SK-N-SH treated with all-trans-retinoic acid at 6 μM for 48 hours (cell line): ENCODE measurements at places on chromosomes 4 and X.

DNA sequence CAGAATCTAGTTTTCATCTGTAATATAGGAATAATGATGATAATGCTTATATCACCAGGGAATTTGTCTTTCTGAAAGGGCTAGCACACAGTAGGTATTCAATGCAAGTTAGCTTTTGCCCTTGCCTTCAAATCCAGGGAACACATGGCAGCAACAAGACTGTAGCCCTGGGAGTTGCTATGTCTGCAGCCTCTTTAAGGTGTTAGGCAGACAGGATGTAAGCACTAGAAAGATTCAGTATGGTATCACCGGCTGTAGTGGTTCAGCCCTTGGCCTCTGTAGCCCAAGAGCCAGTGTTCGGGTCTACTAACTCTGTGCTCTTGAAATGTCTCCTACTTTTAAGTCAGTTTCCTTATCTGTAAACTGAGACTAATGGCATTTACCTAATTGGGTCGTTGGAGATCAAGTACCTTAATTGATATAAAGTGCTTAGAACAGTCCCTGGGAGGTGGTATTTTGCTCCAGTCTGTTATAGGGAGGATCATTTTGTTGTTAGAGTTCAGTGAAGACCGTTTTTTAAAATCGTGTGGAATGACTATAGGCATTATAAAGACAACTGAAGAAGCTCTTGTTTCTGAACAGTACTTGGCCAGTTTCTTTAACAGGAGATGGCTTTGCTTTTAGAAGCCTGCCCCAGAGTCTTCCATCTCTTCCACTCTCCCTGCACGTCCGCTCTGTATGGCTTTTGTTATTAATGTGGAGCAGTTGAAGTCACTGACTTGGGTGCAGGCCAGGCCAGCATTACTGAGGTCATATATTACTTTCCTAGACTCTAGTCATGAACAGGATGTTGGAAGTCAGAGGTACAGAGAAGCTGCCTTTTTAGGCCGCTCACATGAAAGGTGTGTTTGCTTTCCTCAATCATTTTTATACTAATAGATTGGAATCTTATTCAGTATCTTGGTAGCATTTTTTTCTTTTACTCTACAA, 44.8 kb downstream of the GAB1 start:
- peak; percentile 94 for ATAC-seq

DNA sequence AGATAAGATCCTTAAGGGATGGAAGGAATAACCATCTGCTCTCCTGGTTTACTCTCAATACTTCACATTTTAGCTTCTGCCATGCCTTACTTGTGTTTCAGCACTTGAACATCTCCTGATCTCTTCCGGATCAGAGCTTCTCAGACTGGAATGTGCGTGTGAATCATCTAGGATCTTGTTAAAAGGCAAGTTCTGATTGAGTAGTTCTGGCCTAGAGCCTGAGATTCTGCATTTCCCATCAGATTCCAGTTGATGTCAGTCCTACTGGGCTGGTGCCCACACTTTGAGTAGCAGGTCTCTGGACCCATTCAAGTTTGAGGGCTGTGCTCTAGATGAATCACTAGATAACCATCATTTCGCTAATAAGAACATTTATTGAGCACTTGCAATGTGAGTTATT, 20.0 kb downstream of the NDP start:
- no peak for ATAC-seq

DNA sequence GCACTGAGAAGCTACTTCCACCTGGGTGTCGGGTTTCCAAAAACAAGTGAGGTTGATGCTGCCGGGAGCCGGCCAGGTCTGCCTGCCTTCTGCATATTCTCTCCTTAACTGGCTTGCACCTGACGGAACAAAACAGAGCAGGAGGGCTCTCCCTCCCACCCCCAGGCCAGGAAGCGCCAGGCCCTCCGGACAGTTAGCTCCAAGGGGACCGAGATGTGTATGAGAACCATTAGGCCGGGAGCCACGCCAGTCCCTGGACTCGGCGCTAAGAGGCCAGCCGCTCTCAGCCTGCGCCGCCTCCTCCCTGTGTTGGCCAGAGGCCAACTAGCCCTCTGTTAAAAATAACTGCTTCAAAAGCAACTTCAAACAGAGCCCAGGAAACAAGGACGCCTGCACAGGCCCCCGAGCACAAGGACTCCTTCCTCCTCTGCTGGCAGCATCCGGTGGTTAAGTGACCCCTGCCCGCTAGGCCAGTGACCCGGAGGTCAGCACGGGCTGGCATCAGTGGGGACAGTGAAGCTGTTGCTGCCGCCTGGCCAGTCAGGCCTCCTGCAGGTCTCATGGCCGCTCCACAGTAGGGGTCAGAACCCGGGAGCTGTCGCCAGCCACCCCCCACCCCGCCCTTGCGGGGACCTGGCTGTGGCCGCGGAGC, 107.9 kb downstream of the ABLIM2 start:
- ATAC-seq = peak; percentile 75

DNA sequence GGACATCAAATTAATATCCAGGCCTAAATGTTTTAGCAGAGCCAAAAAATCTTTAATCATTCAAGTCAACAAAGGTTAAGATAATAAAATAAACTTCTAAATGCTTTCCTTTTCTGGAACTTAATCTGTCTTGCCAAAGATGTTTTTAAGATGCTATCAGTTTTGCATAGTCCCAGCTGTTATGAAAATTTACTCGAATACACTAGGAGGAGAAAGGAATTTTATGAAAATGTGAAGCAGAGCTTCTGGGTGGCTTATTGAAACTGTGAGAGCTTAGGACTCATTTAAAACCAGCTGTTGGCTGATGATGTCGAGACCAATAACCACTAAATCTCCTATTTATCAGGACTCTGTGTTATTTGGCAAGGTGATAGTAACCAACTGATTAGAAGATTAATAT, 202.2 kb upstream of the ETNPPL start:
- ATAC-seq = no peak

DNA sequence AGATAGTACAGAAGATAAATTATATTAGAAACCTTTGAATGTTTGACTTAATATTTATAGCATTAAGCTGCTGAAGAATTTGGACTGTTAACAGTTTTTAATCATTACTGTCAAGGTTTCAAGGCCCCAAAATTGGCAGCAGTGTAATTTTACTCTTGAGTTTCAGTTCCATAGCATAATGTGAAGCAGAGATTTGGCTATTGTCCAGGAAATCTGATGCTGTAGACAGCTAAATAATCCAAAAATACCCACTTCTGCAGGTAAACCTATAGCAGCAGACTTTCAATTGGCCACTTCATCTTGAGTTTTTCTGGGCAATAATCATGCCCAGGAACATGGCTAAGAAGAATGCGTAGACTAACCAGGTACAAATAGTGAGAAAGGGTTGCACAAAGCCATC, 85.0 kb downstream of the RCHY1 start:
- no peak for ATAC-seq

GRCh38 chr4:88219099-88219498, 60.7 kb upstream of the ABCG2 start:
- ATAC-seq = peak; percentile 91

DNA sequence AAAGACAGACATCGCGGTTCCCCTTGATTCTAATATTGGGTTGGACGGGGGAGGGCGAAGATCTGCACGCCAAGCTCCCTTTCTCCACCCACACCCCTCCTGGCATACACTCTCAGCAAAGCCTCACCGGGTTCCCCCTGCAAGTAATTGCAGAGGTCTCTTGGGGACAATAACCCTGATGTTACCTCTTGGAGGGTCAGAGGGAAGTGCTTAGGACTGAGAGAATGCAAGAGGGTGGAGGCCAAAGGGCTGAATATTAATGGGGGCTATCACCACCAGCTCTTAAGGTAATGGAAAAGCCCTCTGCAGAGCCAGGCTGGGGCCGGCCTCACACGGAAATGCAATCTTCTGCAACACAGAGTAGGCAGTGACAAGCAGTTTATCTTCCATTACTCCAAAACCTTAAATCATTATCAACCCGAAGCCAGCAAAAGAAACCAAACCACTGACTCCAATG, 344.1 kb upstream of the GATB start:
- no peak for ATAC-seq

GRCh38 chr4:82640540-82640939, 78.8 kb upstream of the TMEM150C start:
- no peak for ATAC-seq

DNA sequence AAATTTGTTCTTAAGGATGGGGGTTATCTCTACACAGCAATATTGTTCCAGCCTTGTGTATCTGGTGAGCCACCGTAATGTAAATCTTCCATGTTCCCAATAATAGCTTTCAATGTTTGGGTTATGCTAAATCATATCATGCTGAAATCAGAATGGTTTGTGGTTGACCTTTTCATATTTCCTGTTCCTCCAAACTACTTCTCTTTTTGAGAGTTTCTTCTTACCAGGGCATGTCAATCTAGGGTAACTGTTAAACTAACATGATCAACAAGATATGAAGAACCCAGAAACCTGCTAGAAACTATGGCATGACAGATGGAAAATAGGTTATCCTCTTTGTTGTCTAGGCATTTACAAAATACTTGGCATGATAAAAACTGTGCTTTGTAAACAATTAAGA, 22.0 kb downstream of the TNMD start:
- no peak for ATAC-seq

DNA sequence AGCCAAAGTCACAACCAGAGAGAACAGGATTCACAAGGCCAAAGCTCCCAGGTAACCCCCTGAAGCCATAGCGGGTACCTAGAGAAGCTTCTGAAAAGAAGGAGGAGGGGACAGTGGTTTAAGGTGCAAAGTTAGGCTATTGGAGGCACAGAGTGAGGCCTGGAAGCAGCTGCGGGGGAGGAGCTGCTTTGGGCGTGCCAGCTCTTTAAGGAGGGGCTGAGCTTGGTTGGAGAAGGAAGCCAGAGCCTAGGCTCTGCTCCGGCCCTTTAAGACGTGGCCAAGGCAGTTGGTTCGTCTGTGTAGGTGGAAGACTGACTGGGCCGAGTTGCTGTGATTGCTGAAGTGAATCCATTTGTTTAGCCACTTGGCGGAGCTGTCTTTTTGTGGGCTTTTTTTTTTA, 1.5 kb downstream of the KLF8 start:
- peak; percentile 16; the same call in 1 of the 3 replicates for ATAC-seq

DNA sequence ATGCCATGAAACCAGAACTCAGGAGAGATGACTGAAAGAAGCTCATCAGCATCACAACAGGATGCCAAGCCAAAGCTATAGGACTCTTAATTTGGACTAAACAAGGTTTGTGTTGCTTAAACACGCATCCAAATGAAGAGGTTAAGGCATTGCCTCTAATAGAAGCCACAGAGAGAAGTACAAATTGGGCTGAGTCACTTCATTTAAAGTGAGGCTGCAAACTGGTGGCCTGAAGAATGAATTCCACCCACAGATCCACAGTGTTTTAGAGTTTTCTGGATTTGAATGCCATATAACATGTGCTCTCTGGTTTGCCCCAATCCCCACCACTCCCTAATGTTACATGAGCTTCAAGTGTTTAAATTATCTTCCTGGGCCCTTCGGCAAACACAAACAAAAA, 103.5 kb downstream of the FIP1L1 start:
- no peak for ATAC-seq

DNA sequence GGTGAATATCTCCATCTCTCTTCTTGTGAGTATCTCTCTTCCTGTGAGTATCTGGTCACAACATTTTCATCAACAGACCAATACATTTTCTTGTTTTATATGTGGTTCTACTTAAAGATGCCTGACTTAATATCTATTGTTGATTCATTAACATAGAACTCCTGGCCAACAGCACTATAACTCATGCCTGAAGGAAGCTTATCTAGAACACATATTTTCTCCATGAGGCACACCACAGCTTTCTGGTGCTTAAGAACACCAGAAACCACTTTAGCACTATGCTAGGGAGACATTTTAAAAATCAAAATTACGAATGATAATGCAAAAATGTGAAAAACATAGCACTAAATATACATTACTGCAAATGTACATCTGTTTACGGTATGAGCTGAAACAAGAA, 190.4 kb downstream of the GABRB1 start:
- ATAC-seq = no peak; the same call in 1 of the 3 replicates

- ATAC-seq = no peak
These were observed 93.4 kb downstream of the RS1 start for GRCh38 chrX:18578546-18578945.

DNA sequence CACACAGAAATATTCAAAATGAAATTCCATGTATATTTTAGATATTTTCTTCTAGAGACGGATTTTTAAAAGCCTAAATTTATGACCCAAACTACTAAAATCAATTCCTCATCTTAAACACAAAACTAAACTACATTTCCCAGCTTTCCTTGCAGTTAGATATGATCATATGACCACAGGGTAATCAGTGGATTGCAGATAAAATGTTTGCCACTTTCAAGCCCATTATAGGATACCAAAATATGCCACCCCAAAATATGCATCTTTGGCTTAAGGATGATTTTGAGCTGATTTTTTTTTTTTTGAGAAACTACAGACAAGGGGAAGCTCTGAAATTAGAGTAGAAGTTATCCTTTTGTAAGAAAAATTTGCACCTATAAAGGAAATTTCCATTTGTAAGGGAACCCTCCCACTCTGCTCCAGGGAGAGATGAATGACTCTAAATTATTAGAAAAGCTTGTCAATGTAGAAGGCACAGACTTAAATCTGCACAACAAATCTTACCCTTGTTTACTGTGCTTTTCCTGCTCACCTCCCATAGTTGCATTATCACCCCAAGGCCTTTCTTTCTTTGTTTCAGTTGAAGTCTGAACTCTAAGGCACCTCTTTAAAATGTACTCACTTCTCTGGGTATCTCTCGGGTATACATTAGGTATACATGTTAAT, 503.0 kb downstream of the PDHA2 start:
- ATAC-seq = no peak

- no peak for ATAC-seq
These were observed 845.8 kb downstream of the TECRL start for GRCh38 chr4:63563288-63564014.

DNA sequence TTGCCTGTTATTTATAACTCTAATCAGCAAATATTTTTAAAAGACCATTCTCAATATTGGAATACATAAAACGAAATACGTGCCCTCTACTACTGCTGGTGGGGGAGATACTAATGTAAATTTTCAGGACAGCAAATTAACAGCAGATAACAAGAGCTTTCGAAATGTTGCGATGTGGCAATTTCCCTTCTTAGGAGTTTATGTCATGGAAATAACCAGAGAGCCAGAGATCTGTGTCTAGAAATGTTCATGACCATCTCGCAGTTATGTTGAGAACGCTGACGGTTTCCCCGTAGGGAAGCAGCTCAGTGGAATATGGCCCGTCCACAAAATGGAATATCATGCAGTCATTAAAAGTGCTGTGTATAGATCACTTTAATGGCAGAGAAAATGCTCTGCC, 238.4 kb upstream of the PSAPL1 start:
- no peak for ATAC-seq

- ATAC-seq = no peak
These were observed 160.5 kb downstream of the ADAMTS3 start for GRCh38 chr4:72408568-72408967.

DNA sequence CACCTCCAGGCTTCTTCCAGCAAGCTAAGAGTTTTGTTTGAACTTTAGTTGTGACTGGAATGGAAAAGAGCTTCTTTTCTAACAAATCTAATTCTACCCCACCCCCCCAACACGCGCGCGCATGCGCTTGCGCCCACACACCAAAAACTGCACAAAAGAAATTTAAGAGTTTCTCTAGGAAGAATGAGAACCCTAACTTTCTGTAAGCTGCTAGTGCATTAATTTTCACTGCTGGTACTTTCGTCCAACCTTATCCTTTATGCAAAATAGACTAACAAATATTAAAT, 9.0 kb upstream of the INTU start:
- no peak for ATAC-seq
